Stimulated activated CD4-positive, alpha-beta T cell treated with anti-CD3 and anti-CD28 coated beads, Interleukin-4, amount 100 ng/mL, for 4 hours (primary cell): ENCODE measurements at places on chromosomes 1 and 21.

DNA sequence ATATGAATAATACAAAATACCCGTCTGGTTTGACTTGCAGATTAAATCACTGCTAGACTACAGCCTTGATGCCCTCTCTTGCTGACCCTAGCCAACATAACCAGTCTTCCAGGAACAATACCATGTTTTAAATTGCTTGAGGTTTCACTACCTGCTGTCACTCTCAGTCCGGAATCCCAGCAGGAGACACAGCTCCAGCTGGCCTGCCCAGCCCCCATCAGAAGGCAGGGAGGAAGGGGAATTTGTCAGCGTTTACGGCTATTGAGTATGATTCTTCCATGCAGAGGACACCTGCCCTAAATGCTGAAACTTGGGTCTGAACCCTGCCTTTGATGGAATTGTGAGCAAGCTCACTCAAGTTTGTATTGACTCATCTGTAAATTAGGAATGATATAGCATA, 33.0 kb downstream of the ZNF496 start:
- DNase-seq: no peak

GRCh38 chr1:3323021-3323795, 131.3 kb upstream of the ARHGEF16 start:
- DNase-seq: no peak

DNA sequence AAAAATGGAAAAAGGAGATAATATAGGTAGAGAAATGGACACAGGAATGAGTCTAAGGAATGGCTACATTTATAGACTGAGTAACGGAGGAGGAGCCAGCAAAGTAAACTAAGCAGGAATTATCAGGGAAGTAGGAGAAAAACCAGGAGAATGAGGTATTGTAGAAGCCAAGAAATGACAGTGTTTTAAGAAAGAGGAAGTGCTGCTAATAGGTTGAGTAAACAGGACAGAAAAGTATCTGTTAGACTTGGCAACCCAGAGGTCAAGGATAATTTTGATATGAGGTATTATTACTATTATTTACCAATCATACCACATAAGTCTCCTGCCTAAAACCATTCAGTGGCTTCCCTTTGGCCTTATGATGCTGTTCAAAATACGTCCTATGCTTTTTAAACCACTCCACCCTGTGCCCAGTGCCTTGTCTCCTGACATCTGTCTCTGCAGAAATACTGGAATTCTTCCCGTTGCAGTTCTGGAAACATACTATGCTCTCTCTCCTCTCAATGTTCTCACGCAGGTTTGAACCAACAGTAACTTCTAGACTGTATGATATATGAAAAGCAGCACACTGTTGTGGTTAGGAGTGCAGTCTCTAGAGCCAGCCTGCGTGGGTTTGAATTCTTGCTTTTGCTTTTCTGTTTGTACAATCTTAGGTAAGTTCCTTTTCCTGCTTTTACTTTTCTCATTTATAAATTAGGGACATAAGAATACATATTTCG, 24.6 kb upstream of the NEK7 start:
- no peak for DNase-seq

DNA sequence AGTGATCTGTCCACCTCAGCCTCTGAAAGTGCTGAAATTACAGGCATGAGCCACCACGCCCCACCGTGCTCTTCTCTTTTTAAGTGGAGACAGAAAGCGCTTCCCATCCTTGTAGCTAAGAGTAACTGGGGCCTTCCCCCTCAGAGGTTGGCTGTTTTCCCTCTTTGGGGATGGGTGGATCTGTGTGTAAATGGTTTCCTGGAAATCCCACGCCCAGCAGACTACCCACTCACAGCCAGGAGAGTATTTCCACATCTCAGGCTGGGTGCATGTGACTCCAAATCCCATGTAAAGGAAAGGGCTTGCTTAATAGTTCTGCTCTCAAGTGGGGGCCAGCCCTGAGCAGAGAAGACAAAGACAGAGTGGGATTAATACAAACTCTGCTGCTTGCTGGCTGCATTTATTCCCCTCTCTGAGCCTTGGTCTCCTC, 19.6 kb upstream of the TCEA3 start:
- no peak for DNase-seq

DNA sequence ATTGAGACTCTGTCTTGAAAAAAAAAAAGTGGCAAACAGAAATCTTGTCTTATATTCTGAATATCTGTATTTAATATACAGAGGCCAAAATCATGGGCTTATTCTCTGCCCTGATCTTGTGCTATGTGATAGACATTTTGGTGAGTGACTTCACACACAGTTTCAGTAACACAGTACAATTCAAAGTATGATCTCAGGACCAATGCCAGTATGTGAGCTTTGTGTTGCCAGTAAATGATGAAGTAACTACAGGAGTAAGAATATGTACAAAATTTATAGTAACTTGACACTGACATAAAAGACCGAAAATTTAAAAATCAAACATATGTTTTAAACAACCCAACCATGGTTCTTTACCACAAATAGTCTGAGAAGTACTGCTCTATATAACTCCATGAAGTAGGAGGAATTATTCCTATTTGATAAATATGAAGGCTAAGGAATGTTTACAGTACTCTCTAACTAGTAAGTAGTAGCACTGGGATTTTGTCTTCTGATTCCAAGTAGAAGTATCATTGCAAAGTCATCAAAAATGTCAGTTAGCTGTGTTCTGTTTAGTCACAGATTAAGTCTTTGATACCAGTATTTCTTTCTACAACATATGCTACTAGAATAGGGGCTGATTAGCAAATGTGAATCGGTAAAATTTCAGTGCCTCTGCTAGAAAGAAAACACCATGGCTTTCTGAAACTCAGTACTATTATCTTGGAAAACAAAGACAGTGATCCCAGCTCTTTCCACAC, 25.3 kb downstream of the DPH5 start:
- no peak for DNase-seq

GRCh38 chr1:117466761-117467160, 99.5 kb downstream of the MAN1A2 start:
- no peak for DNase-seq

DNA sequence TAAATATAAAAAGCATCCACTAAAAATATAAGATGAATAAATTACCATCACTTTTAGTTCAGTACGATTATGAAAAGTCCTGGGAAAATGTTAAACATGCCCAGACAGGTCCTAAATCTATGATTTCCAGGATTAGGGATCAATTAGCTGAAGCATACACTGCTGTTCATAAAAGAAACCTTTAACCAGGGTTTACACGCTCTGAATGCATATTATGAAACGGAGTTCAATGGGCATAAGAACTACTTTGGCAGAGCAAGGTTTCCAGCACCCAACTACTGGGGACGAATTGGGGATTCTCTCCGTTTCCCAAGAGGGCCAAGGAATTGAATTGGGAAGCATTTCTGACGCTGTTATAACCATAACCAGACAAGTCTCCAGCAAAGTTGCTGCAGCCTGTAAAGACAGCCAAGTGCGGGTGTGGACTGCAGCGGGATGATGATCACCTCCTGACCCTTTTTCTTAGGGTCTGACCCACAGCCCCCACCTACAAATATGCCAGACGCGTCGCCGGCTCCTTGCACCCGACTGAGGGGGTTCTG, 1.6 kb downstream of the SLC30A1 start:
- no peak for DNase-seq

DNA sequence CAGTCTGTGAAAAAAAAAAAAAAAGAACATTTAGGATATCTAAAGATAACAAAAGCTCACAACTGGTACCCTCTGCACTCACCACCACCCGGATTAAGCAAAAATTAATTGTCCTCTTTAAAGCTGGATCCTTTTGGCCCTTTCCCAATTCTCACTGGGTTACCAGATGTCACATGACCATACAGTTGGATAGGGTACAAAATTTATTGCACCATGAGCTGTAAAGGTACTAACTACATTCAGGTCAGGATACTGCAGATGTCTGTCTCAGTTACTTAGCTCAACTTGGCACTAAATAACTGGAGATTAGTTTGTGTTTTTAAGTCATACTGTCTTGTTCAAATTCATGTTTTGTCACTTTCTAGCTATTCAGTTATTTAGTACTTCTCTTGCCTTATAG, 96.3 kb downstream of the GPATCH2 start:
- no peak for DNase-seq

GRCh38 chr21:34636961-34637360, 22.0 kb upstream of the RCAN1 start:
- DNase-seq: no peak

DNA sequence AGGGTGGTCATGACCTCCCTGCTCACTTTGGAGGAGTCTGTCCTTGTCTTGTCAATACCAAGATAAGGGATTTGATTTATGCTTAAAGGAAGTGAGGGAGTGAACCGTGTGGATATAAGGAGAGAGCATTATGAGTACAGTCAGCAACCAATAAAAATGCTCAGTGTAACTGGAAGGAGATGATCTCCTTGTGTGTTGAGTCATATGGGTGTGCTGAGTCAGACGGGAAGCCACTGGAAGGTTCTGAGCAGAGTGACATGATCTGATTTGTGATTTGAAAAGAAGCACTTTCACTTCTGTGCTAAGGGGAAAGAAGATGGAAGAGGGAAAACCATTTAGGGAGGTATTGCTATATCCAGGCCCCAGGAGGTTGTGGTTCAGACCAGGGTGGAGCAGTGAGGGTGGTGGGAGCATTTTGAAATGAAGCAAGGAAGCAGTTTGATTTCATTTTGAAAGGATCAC, 2.5 kb upstream of the BCL10 start:
- DNase-seq: peak; percentile 69

GRCh38 chr1:53576866-53577760, 117.9 kb downstream of the DMRTB1 start:
- DNase-seq: no peak

DNA sequence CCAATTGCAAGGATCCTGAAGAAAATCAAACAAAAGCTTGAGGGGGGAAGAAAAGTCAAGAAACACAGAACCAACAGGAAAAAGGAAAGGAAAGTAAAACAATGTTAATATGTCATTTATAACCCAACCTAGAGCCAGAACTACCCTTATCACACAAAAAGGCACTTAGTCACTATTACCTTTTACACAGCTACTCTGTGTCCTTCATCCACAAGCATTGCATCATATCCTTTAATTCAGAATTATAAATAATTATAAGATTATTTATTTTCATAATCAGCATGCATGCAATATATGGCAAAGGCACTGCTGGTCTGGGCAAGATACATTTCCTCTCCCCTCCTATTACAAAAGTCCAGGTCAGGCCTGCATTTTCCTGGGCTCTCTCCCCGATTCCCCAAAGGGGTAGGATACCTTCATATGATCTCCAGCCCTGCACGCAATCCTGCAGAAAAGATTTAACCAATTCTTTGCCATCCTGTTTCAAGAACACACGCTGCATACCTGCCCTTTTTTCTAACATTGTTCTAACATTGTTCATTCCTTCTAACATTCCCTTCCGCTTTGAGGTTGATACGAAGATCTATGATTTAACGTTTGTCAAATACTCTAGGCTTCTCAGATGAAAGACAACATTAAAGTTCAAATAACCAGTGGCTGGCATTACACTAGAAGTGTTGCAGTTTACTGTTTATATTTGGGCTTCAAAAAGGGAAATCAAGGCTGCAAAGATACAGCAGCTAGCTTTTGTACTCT, 4.3 kb downstream of the PTPN14 start:
- no peak for DNase-seq

DNA sequence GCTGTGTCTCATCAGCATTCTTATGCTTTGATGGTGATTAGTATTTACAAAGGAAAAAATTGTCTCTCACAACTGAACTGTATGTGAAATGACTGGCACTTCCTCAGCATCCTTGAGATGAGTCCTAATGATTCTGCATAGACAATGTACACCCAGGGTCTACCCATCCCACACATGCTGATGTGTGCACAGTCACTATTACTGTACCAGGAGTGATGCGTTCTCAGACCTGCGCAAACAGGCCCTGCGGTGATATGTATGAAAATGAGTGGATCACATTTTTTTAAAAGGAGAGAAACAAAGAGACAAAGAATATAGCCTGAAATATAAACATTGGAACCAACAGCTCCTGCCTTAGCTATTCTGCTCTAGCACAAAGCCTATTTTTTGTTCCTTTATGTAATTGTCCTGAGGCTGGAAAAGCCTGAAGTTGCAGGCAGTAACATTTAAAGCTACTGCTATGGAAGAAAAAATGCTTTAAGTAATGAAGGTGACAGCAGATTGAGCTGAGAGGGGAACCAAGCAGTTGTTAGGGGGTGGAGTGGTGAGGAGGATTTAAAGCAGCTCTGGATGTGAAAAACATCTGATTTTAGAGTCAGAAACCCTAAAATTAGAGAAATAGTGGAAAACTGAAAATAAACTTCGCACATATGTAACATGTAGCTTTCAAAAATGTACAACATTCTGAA, 5.5 kb downstream of the RCAN1 start:
- DNase-seq: no peak

- DNase-seq: no peak
These were observed 373.5 kb upstream of the ADGRL4 start for GRCh38 chr1:79380078-79380477.

DNA sequence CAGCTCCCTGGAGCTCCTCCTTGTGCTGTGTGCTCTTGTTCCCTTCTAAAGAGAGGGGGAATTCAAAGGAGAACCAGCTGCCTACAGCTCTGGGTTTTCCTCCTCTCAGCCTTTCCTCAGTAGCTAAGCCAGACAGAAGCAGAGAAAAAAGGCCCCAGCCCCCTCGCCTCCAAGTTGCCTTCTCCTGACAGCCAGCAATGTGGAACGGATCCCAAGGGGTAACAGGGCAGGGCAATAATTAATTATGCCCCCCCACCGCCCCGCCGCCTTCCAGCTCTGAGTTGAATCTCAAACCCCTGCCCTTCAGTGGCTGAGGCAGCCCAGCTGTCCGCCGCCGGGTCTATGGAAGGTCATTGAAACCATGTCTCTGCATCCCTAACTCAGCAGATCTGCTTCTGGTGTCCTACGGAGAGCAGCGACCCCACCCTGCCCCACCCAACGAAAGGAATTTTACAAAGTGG, 69.0 kb upstream of the GOLT1A start:
- DNase-seq: no peak

GRCh38 chr1:176142973-176143372, 64.1 kb downstream of the COP1 start:
- no peak for DNase-seq

- DNase-seq: no peak
These were observed 38.6 kb downstream of the CAPN9 start for GRCh38 chr1:230785636-230786384.

DNA sequence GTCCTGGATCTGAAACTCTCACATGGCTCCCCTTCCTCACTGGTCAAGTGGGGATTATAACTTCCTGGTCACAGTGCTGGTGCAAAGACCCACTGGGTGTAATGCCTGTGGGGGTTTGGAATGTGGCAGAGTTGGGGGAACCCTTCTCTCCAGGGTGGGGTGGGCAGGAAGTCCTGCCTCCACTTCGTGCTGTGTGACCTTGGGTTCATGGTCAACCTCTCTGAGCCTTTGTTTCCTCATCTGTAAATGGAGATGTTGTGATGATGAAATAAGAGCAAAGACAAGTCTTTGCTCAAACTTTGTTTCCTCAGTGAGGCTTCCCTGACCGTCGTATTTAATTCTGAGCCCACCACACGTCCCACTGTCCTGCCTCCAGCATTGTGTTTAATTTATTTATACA, 564.7 kb downstream of the PTPRU start:
- no peak for DNase-seq

- DNase-seq: no peak
These were observed 23.3 kb downstream of the TOMM20 start for GRCh38 chr1:235105051-235106043.

GRCh38 chr21:46156678-46157077, 1.3 kb upstream of the FTCD start:
- no peak for DNase-seq
